ENCODE measurements at places on chromosomes 1 and 21.

DNA sequence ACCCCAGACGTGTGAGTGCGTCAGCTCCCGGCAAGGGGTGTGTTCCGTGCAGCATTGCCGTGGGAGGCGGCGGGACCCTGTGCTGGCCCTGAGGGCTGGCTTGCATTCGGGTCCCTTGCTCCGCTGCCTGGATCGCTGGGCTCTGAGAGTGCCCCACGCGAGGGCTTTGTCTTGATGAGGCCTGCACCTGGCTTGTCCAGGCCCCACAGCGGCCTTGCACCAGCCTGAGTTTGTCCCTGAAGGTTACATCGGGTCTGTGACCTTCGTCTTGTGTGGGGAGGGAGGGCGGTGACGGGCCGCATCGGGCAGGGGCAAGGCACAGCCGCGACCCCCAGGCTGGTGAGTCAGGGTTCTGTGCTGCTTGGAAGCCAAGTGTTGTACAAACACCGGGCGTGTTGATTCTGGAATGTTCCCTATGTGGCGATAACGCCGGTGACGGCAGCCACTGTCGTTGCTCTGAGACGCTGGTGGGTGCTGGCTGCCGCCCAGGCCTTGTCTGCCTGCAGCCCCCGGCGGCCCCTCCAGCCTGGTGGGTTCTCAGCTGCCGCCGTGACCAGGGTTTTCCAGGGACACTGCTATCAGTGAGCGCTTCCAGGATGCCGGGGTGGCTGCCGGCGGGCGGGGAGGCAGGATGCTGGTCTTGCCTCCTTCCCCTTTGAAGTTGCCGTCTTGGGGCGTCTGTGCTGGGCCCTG lies 42.9 kb downstream of the SLX9 start:
- peak; percentile 80 for DNase-seq

- peak; percentile 81 for DNase-seq
These were observed 51.0 kb upstream of the ERRFI1 start for GRCh38 chr1:8077120-8077573.

DNA sequence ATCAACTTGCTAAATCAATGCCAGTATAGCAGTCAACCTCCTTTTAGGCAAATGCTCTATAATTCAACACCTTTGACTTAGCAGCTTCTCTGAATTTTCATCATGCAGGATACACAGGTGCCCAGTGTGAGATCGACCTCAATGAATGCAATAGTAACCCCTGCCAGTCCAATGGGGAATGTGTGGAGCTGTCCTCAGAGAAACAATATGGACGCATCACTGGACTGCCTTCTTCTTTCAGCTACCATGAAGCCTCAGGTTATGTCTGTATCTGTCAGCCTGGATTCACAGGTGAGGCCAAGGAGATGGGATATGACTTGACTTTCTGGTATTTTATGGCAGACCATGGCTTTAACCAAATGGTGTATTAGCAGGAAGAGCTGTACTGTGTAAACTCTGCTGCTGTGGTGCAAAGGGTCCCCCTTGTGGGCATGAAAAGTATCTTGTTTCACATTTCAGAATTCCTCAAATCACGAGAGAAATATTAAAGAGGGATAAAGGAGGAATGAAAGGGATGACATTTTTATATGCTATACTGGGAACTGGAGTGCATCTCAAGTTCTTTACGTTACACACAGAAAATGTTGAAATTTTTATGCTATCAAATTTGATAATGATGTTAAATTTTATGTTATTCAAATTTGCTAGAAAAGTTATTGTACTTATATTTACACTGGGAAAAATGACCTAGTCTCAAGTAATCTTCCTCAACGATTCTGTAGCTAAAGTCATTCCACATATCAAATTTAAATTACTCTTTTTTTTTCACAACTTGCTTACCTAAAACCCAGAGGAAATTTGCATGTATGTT lies 88.9 kb downstream of the CRB1 start:
- peak; percentile 66 for DNase-seq

GRCh38 chr1:4962836-4963235 lies 308.4 kb downstream of the AJAP1 start:
- no peak for DNase-seq

DNA sequence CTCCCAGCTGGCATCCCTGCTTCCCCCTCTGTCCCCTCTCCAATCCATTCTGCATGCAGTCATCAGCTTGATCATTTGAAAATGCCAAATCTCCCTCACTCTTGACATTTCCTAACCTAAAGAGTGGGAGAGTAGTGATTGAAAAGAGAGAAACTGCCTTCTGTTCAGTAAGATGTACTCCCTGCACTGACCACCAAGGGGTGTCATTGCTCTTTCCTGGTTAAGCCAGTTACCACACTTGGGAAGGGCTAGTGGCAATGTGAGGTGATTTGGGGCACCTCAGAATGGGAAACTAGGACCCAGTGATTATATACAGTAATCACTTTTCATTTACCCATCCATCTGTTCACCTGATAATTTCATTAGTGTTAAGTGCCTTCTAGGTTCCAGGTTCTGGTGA lies 6.9 kb upstream of the TMEM269 start:
- DNase-seq: peak; percentile 47

DNA sequence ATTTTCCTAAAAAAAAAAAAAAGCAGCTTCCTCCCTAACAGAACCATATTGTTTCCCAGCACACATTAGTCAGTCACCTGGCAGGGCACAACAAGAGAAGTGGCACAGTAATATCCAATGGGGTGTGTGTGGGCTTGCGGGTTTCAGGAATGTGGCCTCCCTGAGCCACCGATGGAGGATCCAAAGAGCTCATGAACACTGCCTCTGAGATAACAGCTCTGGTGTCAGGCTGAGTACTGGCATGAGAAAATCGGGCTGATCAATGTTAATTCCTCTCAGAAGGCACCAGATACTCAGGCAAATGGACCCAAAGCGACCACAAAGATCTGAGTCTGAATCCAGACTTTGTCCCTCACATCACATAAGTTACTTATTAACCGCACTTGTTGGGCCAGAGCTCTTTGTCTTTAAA lies 2.2 kb upstream of the LYPD8 start:
- no peak for DNase-seq

DNA sequence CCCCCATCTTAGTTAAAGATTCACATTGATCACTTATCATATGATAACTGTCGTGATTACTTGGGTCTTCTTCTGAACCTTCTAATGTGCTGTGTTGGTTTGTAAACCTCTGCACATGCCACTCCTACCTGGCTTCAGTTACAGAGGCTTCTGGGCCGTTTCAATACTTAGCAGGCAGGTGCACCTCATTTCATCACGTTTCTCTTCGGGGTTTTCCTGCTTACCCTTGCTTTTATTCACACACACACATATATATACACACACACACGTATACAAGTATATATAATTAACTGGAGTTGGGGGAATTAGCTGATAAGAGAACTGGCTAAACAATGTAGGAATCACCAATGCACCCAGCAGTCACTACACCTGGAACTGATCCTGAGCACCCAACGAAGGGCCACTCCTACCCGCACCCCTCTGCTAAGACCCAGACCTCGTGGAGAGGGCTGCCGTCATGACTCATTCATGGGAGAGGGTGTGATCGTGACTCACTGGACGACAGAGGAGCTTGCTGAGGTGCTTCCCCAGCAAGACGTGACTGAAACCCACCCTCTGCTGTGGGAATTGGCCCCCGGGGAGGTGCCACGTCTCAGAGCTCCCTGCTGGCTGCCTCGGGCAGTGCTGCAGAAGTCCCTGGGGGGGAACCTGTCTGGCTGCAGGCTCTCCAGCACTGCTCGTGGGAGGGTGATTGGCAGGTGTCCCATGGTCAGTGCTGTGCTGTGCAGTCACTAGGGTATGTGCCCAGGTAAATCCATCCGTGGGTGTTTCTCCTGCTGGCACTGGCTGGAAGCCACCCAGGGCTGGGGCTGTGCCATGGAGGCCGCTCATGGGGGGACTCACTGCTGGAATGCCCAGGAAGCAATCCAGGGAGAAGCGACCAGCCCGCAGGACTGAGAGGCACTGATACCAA lies 166.6 kb downstream of the DYRK1A start:
- DNase-seq: peak; percentile 52

- no peak for DNase-seq
These were observed 31.0 kb upstream of the POU3F1 start for GRCh38 chr1:38077523-38078147.

GRCh38 chr1:91742848-91743292 lies 143.1 kb downstream of the TGFBR3 start:
- no peak for DNase-seq

- no peak for DNase-seq
These were observed 67.6 kb upstream of the TSPAN2 start for GRCh38 chr1:115156826-115157468.

DNA sequence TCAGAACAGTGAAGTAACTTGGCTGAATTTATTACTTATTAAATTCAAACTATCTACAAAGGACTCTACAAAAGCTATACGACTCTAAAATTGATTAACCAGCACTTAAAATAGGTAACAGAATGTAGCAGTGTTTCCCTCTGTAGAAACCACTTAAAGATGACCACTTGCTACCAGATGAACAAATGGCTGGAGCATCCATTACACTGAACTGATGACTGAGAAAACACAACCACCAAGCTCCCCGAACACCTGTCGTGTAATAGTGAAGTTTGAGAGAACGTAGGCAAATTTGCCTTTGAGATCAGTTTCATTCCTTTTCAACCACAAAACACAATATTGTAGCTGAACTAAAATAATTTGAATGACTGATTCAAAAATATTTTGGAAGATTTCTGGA lies 226.7 kb downstream of the KCNT2 start:
- DNase-seq: no peak

DNA sequence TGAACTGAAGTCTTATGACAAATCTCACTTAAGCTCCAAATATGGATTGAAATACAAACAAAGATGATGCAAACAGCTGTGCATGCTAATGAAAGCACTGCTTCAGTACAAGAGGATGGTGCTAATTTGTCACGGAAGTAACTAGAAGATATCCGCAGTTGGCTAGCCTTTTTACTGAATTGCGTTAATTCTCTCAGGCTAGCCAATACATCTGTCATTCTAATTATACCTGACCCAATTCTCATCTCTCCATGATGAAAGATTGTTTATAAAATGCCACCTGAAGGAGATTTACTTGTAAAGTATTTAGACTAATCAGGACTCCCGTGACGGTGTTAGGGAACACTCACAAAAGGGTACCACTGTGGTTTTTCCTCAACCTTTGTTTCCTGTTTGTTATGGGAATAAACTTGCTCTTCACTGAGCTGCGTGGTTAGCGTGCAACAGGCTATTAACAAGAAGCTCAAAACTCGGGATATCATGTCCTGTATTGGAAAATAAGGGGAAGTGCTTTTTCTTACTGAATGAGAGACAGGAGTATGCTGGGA lies 162.5 kb downstream of the APP start:
- DNase-seq: no peak

DNA sequence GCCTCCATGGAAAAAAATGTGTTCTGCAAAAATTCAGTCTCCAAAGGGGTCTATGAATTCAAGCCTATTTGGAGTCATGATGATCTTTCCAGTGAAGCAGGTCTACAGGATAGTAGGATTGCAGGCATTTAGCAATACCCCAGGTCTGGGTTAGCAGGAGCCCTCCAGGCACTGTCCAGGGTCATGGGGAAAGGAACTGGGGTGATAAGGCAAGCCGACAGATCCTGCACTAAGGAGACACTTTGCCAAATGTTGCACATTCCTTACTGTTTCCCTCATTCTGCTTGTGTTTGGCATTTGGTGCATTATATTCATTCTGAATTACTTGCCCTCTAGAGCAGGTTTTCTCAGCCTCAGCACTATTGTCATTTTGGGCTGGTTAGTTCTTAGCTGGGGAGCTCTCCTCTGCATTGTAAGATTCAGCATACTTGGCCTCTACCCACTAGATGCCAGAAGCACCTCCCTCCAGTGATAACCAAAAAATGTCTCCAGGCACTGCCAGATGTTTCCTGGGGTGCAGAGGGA lies 333.3 kb upstream of the PLXNA2 start:
- no peak for DNase-seq

GRCh38 chr1:239682960-239683359 lies 296.6 kb downstream of the CHRM3 start:
- DNase-seq: no peak

DNA sequence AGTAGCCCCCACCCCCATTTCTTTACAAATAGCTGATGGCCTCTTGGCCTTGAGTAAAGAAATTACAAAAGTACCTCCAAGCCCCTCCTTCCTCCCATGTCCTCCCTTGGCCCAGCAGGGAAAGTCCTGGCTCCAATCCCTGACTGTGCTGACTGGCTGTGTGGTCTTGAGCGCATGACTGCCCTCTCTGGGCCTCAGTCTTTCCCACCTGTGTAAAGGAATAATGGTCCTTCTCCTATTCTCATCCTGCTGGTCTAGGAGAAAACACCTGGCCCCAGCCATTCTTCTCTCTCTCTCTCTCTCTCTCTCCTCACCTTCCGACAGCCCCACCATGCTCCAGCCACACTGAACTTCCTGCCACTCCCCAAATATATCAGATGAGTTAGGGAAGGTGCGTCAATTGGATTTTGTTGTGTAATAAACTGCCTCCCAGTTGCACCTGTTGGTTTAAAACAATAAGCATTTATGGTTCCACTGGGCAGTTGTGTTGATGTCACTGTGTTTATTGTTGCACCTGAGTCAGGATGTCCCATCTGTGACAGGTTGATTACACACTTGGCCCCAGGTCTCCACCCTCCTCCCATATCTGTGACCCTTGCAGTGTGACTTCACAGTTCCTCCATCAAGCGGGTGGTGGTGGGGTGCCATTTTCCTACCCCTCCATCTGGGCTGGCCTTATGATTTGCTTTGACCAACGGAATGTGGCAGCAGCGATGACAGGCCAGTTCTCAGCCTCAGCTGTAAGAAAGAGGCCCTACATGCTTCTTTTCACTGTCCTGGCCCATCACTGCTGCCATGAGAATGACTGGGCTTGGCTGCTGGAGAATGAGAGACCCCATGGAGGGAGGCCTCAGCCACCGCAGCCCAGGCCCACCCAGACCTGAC lies 22.3 kb upstream of the LRP8 start:
- DNase-seq: no peak

DNA sequence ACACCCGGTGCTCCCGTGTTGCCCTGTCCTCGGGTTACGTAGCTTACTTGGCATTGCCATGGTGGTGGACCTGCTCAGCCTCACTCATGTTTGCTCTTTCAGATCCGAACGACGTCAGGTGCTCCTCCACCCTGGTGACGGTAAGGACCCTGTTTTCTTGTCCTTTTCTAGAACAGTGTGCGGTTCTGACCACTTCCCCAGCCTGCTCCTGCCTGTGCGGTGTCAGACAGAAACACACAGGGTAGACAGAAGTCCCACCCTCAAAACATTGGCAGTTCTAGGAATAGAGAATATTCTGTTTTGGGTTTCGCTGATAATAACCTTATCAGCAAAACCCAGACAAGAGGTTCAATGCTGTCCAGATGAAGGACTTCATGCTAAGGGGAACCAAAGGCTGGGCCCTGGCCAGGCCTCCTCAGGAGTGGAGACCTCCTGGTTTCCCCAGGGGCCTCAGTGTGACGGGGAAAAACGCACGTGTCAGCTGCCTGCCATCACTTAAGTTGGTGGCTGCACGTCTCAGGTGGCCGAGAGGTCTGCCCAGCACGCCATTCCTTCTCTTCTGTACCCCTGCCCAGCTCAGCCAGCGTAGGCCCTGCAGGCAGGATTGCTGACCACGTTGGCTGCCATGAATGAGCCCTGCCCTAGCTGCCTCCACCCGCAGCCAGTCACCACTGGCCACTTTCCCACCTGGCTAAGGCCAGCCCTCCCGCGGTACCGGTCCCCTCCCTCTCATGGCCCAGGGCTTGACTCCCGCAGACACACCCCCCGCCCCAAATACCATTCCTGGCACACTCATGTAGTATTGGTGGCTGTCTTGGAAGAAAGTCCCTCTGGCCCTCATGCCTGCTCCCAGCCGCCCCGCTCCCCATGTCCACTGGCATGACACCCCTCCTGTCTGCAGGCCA lies 33.6 kb downstream of the SLC37A1 start:
- no peak for DNase-seq
